ENCODE measurements at places on chromosomes 4 and X. TPM values are rescaled to one million over a fixed set of nuclear protein-coding genes. Genes with fewer than 3 reads are reported as not detected.

Gene FRMD7
- total RNA-seq: 0.36 TPM

DNA sequence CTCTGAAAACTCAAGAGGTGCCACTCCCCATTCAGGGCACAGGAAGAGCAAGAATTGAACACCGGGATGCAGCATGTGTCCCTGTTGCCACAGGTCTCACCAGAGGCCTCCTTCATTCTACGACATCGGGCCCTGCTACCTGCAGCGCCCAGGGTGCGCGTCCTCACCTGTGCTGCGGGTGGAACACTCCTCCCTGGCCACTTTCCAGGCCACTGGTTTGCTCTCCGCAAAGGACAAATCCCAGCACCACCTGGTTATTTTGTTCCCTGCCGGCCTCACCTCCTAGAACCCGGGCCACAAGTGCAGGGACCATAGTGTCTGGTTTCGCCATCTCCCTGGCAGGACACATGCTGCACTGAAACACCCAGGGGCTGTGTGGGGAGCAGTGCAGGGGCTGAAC is 14.3 kb upstream of the FAM3A start:
- no peak for DNase-seq

- no peak for DNase-seq
Observed at GRCh38 chrX:17475449-17476217, 100.6 kb downstream of the NHS start.

Gene CNGA1
- 1.7 TPM for total RNA-seq

- no peak for DNase-seq
Observed at GRCh38 chrX:129802863-129803262, 23.1 kb downstream of the SASH3 start.

DNA sequence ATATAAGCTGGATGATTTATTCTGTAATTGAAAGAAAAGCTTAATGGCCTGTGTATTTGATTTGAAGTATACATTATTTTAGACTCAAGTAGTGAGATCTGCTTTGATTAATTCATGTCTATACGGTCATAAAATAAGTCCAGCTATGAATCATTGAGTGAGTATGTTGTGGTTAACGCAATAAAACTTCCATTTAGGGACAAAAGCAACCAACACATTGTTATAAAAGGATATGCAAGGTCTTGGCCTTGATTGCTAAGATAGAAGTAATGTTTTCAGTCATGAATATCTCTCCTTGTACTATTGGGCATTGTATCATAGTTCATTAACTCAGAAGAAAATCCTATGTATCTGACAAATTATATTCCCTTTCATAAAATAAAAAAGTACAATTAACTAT is 162.1 kb downstream of the EPHA5 start:
- no peak for DNase-seq

- DNase-seq: peak; percentile 92
Observed at GRCh38 chr4:56958111-56958517, 19.3 kb downstream of the NOA1 start.

DNA sequence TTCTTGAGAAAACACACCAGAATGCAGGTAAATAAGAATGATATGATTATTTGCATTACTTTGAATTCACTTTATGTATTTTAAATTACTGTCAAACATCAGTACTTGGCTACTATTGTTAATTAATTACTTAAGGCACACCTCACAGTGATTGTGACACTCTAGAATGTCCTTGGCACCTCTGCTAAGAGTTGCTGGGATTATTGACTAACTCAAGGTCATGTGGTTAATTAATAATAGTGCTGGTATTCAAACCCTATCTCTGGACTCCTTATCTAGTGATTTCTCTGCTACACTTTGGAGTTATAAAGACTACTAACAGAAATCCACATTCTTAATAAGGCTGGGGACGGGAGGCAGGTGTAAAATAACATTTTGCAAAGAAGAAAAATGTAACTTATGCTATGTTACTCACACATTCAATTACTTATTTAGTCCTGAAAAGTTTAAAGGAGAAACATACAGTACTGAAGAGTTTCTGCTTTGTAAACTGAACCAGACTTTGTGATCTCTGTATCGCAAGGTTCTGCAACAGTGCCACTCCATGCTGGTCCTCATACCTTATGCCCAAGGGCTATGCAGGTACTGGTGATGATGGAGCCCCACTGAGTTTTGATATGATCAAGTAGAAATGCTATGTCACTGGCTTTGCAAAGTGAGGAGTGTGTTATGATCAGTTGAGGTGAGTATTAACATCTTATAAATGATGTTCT is 242.7 kb downstream of the MID1IP1 start:
- no peak for DNase-seq

Gene MSANTD1
- not detected for total RNA-seq

GRCh38 chrX:10017872-10018271 is 50.7 kb downstream of the CLDN34 start:
- no peak for DNase-seq

DNA sequence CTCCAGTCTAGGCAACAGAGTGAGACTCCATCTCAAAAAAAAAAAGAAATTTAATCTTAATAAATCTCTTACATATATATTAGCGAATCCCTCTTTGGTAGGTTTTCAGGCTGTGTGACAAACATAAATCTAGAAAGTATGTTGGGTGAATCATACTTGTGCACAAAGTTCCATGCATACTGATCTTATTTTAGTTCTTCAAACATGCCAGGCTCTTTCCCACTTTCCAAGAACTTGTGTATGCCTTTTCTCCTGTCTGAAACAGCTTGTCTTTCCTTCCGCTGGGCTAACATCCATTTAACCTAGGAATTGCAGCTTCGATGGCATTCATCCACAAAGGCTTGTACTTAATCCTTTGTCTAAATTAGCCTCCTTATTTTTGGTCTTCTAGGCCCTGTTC is 156.6 kb upstream of the CASK start:
- DNase-seq: no peak

Gene EXOC1
- 27.1 TPM for total RNA-seq

Gene TASL
- 0.64 TPM for total RNA-seq

DNA sequence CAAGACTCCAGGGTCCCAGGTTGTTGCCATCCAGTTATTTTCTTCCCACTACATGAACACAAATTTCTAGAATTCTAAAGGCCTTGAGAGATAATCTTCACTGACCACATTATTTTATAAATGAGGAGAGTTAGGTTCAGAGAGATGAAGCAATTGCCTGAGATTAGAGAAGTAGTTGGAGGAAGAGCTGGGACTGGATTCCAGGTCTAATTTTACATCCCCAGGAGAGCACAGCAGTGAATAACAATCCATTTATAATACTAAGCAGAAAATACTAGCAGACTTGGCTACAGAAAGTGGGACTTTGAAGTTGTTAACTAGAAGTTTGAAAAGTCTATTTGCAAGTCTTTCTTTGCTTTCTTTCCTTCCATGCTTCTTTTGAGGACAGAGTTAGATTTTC is 231.3 kb upstream of the S100G start:
- DNase-seq: no peak

Gene STS
- total RNA-seq: 5.4 TPM

- DNase-seq: no peak
Observed at GRCh38 chrX:15747626-15748173, 9.6 kb downstream of the CA5B start.

Gene TMPRSS11F
- total RNA-seq: 8.1 TPM

DNA sequence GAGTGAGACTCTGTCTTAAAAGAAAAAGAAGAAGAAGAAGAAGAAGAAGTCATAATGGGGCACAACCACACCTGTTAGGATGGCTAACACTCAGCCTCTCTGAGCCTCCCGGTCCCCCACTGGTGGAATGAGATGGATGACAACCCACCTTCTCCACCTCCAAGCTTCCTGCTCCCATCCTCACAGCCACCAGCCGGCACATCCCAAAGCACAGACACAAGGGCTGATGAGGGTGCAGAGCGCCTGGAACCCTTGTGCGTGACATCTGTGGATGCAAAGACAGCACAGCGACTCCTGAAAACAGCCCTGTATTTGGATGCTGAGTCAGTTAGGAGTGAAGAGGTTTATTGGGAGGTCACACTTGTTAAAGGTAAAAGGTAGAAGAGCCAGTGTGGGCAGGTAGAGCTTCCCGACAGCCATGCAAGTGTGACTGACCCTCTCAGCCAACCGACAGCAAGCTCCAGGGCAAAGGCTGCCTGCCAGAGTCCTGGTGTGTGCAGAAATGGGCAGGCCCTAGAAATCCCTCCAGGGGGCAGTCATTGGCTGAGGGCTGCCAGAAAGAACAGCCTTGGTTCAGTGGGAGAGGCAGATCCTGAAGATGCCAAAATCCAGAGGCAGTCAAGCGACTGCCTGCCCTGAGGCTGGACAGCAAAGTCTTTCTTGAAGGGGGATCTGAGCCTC is 26.6 kb upstream of the MAN2B2 start:
- DNase-seq: no peak

- DNase-seq: no peak
Observed at GRCh38 chrX:122567911-122568310, 616.2 kb upstream of the GRIA3 start.

GRCh38 chr4:38111024-38111423 is 150.8 kb downstream of the PTTG2 start:
- DNase-seq: no peak

Gene FRAS1
- total RNA-seq: 1.4 TPM

DNA sequence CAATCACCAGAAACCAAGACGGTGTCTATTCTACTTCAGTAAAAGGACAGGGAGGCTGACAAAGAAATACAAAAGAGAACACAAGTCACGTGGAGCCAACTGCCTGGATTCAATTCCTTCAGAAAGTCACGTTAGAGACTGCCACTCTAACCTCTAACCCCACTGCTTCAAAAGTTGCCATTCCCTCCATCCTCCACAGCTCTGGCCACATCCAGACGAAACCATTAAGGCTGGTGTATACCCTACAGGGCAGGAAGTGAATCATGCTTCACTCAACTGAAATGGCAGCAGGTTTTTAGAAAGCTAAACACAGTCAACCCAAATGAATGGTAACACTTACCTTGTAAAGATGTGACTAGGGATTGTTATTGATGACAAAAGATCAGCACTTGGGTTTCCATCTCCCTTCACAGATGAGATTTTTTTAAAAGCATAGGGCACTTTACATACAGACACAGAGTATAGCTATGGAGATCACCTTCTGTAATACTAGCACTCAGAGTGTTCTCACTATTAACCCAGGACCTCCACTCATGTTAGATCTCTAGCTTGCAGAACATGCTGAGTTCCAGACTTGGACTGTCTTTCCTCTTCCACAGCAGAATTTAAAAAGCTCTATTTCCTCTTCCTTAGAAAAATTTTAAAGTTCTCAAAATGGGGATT is 37.4 kb downstream of the MAML3 start:
- no peak for DNase-seq

Gene WDFY3
- total RNA-seq: 116 TPM

DNA sequence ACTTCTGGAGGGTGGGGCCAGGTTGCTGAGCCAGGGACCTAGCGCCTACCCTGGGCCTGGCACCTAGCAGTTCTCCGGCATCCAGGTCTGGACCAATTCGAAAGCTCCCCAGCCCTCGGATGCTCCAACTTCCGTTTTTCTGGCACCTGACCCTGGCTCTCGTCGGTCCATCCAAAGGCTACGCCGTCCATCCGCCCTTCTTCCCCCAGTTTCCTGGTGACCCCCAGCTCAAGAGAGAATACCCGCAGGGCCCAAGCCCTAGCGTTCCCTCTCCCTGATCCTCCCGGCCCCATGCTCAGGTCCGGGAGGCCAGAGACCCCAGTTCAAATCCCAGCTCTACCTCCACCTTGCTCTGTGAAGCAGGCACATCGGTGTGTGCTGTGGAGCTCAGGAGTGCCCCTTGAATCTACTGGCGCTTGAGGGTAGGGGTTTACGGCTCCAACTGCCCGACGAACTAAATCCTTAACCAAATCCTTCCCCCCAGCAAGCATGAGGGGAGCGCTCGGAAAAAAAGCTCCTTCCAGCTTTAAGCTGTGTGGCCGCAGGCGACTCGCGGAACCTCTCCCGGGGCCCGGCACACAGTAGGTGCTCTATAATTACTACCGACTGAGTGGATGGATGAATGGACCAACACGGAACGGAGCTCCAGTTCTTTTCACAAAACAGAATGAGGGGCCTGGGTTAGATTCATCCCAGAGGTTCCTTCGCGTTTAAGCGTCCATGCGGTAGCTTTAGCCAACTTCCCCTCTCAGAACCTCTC is 1.1 kb downstream of the CRMP1 start:
- no peak for DNase-seq

Gene CFI
- not detected for total RNA-seq

- DNase-seq: no peak
Observed at GRCh38 chrX:15245896-15246295, 24.0 kb downstream of the ASB9 start.

- DNase-seq: no peak
Observed at GRCh38 chr4:172826346-172826745, 342.3 kb upstream of the GALNT7 start.

DNA sequence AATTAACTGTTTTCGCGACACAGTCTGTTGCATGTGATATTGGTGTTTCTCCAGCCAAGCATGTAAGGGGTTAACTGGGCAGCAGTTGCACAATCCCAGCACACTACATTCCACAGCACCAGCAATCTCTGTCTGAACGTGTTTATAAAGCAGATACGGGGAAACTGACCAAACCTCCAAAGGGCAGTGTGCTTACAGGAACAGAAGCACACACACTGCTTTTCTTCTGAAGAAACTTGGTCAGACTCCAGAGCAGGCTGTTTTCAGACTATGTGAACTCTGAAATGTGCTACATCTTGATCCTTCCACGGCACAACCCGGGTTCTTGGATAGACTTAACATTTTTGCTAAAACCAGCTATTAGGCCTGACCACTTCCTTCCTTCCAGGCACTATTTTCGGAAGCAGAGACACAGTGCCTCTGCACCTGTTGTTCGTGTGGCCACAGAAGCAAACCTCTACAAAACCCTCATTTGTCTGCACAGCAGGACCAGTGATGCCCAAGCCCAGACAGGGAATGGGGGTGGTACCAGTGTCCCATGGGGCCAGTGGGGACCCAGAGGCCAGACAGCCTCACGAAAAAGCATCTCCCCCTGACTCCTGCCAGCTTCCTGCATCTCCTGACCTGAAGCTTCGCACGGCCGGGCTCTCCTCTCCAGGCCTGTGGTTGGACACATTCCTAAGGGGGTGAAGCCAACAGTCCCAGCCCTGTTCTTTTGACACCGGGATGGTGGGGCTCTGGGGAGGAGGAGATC is 90.1 kb downstream of the IRF2 start:
- no peak for DNase-seq

DNA sequence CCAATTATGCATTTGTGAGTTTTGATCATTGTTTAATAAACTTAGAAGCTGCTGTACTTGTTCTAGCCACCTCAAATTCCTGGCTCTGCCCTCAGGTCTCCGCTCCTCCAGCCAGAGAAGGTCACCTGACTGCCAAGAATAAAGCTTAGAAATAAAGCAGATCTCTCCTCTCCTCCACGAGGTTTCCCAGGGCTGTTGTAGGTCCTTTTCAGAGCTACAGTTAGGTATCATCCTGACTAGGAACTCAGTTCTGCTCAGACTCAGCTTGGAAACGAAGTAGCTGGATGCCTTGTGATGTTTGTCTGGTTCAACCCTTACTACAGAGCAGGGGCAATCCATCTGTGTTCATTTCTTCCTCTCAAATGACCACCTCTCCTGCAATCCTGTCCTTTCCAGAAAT is 79.1 kb upstream of the RAPGEF2 start:
- DNase-seq: no peak

Gene TAF7L
- total RNA-seq: 1.4 TPM

DNA sequence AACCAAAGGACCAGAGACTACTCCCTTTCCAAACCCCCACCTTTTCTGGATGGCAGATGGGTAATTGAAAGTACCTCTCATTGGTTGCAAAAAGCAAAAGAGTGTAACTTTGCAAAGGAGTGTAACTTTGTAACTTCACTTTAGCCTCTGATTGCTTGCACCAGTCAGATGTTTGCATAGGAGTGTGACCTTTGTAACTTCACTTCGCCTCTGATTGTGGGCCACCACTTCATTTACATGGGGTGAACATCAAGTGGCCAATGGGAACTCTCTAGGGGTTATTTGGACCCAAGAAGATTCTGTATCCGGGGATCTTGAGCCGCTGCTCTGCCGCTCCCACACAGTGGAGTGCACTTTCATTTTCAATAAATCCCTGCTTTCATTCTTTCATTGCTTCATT is 9.9 kb upstream of the SLC25A43 start:
- DNase-seq: no peak
